ENCODE measurements at places on chromosomes 16 and 17.

- DNase-seq = no peak
These were observed 10.0 kb downstream of the LRRC36 start for GRCh38 chr16:67336648-67337047.

- no peak for DNase-seq
These were observed 43.8 kb upstream of the ARHGAP44 start for GRCh38 chr17:12745486-12745885.

DNA sequence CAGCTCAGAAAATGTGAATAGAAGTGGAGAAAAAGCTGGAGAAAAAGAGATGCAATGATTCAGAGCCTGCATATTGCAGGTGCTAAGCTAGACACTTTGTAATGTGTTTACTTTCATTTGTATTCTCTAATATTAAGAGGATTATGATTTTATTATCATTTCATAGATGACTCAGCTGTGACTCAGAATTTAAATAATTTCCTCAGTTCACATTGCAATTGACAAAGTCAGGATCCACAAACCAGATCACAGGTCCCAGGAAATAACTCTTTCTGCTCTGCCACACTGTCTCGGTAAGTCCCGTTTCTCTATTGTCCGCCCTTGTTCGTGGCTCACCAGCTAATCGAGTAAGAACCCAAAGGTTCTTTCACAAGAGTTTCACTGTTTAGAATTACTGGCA is 235.4 kb upstream of the MON1B start:
- DNase-seq = no peak

- no peak for DNase-seq
These were observed 7.0 kb downstream of the PLXDC1 start for GRCh38 chr17:39144416-39144840.

DNA sequence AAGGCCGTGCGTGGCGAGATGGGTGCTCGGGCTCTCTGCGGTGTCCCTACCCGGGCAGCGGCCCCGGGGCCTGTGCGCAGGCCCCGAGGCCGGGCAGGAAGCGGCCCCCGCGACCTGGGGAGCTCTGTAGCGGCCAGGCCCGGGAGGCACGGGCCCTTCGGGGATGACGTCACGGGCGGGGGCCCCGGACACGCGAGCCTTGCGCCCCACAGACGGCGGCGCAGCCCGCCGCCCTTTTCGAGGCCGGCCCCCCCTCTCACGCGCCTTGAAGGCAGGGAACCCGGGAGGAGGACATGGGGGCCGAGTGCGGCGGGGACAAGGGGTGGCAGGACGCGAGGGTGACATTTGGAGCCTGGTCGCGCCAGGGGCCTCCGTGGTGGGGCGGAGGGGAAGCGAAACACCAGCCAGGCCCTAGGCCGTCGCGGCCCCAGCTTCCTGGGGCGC is 1.1 kb downstream of the RAI1 start:
- no peak for DNase-seq

DNA sequence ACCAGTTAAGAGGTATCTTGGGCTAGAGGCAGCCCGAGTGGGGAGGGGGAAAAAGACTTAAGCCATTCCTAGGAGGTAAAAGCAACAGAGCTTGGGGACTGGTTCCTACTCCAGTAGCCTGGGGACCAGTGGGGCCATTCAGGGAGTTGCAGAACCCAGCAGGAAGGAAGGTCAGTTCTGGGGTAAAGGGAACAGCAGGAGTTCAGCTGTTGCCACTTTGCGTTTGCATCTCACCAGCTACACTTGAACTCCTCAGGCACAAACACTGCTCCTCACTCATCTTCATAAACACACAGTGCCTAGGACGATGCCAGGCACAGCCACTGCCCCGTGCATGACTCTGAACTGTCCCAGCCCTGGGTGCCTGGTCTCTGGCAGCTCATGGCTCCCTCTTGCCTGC is 4.0 kb downstream of the HAP1 start:
- no peak for DNase-seq

DNA sequence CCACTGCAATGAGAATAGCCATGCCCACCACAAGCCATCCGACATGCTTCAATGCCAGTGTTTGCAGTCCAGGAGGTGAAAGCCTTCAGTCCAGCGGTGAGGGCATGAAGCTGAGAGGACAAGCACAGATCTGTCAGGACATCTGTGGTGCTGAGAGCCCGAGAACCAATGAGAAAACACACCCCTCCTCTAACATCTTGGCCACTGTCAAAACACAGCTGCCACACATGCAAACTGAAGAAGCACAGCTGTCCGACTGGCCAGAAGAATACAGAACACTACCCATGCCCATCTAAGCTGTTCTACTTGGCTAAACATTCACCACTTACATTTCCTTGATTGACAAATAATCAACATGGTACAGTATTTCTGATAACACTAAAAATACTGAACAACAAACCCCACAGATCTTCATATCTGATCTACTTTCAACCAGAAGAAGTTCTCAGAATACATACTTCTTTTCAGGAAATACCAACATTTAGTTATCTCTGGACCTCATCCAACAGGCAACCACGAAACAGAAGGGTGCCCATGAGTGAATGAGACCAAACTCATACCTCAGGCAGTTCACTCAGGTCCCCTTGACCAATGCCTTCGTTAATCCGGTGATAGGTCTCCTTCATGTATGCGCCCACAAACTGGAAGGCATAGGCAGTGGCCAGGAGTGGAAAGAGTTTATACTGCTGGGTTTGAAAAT is 10.2 kb upstream of the FBF1 start:
- DNase-seq = no peak

- no peak for DNase-seq
These were observed 34.0 kb downstream of the TMEM132E start for GRCh38 chr17:34613064-34614019.

- DNase-seq = no peak
These were observed 486.2 kb upstream of the RBFOX1 start for GRCh38 chr16:6846452-6846851.

DNA sequence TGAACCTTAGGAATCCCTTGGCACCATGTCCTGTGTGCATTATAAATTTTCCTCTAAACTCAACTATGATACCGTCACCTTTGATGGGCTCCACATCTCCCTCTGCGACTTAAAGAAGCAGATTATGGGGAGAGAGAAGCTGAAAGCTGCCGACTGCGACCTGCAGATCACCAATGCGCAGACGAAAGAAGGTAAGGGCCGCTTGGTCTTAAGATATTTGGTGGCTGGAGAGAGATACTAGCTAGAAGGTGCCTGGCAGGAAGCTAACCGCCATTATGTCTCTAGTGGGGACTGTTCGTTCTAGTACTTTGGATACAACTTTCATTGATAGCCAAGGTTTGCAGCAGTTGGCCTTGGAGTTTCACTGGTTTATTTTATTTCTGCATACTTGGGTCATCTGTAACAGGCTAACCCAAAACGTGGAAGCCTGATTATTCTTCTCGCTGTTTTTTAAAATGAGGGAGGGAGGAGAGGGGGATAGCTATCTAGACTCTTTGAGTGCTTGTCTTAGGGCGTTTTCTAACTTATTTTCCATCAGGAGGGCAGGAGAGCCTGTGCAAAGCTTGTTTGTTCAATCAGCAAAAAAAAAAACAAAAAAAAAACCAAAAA is 1.3 kb downstream of the RBBP6 start:
- DNase-seq = no peak

- DNase-seq = no peak
These were observed 8.0 kb downstream of the EIF4A3 start for GRCh38 chr17:80138856-80139426.

- no peak for DNase-seq
These were observed 62.5 kb downstream of the LITAF start for GRCh38 chr16:11524098-11524760.

DNA sequence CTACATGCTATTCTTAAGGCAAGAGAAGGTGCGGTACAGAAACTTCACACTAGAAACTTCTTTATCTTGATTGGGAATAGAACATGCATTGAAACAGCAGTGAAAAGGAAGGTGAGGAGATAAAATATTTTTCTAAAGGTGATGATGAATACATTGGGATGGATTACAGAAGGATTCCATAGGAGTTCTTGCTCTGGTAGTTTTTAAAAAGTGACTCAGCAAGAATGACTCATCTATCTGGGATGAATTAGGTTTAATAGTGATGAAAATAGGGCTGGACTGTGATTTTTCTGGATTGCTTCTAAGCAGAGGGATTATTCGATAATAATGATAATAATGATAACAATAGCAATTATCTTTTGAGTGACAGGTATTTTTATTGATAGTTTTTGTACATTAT is 65.6 kb upstream of the HS3ST4 start:
- DNase-seq = no peak

DNA sequence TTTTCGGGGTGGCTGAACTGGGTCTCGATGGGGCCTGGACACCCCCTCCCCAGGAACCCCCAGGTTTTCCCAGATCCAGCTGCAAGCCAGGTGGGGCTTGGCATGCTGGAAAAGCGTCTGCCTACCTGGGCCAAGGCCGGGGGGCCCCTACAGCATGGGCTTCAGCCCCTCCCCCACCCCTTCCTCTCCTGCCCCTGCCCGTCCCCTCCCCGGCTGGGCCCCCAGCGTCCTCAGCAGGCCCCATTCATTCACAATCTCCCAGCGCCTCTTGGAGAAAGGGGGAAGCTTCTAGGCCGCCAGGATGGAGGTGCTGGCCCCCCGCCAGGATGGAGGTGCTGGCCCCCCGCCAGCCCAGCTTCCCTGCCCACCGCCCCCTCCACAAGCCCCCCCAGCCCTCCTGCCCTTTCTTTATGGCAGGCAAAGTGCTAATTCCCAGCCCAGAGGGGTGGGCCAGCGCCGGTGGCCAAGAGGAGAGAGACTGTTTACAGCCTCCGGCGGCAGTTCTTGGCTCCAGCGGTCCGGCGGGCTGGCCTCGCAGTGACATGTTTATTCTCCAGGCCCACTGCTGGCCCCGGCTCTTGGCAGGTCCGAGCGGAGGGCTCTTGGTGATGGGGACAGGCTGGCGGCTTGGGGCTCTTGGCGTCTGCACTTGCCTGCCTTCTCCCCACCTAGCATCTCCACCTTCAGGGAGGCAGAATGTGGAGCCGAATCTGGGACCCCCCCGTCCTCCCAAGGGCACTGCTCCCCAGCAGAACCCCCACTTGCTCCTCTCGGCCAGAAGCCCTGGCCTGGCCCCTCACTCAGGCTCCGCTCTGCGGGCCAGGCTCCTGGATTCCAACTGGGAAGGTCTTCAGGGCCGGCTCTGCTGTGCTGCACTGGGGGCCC is 94.4 kb upstream of the CIBAR2 start:
- no peak for DNase-seq

DNA sequence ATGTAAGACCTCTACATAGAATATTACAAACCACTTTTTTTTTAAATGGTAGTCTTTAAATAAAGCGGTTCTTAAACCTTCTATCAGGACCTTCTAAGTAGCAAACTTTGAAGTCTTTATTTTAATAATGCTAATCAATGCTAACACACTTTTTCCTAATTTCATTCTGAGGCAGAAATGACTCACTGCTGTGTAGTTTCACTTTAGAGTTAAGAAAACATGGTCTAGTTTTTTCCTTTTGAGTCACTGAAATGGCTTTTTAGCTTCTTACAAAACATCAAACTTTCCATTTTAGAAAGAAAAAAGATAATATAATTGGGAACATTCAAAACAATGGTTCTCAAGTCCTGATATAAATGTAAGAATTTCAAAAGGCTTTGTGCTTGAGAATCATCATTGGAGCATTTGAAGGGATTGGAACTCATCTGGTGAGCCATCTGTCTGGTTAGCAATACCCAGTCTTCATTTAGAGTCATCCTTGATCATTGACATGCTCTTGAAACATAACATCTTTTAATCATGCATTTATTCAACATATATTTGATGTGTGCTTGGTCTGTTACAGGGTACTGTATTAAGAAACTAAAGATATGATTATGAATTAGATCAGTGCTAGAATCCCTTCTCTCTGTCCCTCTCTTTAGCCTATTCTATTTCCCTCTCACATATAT is 258.3 kb upstream of the MON1B start:
- DNase-seq = no peak

DNA sequence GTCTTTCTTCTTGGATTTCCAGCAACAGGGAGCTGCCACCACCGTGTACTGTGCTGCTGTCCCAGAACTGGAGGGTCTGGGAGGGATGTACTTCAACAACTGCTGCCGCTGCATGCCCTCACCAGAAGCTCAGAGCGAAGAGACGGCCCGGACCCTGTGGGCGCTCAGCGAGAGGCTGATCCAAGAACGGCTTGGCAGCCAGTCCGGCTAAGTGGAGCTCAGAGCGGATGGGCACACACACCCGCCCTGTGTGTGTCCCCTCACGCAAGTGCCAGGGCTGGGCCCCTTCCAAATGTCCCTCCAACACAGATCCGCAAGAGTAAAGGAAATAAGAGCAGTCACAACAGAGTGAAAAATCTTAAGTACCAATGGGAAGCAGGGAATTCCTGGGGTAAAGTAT is 389.0 kb downstream of the MAF start:
- no peak for DNase-seq

DNA sequence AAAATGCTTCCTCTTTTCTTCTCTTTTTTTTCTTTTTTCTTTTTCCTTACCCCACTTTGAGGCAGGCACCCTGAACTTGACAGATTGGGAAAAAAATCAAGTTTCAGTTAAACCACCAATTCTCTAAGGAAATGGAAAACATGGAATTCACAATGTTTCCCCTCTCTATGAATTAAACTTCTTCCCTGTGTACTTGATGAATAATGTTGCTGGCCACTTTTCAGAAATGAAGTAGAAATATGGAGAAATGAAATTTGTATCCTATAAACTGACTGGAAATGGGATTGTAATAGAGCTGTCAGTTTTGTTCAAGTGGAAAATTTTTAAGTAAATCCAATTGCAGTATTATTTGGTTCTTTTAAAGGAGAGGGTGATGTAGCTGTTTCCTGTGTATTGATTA is 129.8 kb downstream of the CLEC16A start:
- no peak for DNase-seq

GRCh38 chr16:2897110-2897509 is 14.1 kb downstream of the FLYWCH2 start:
- no peak for DNase-seq

DNA sequence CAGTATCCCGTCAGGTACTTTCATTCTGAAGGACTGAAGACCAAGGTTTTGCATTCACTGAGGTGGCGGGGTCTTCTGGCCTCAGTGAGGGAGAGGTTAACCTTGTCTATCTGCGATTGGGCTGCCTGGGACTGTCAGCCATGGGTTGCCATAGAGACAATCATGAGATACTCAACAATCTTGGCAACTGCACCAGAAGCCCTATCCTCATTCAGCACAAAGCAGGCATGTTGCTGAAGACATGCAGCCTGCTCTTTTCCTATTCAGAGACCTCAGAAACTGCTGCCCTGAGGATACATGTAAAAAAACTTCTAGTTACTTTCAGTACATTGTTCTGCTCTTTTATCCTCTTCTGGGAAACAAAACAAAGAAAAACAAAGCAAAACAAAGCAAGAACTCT is 146.3 kb upstream of the PIRT start:
- DNase-seq = no peak

DNA sequence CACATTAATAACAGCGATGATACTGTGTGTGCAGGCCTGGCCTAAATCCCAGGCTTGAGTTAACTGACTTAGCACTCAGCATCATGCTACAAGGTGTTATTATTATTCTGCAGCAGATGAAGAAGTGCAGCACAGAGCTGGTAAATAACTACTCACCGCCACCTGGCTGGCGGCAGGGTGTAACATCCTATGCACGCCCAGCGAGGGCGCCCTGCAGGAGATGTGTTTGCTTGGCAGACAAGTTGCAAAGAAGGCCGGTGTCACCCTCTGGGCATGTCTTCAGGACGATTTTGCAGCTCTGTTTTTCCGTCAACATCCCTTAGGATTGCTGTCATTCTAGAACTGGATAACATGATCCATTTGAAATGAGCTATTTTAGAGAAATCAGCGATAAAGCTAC is 30.1 kb downstream of the DNAH9 start:
- DNase-seq = no peak
